AG04450 (cell line): ENCODE measurements at places on chromosomes 13 and 19. TPM values are rescaled to one million over a fixed set of nuclear protein-coding genes. Genes with fewer than 3 reads are reported as not detected.

- DNase-seq, result no peak
These were observed 3.6 kb downstream of the SOHLH2 start for GRCh38 chr13:36210738-36211137.

The BRD4 gene
- 7.8 and 11.5 TPM in 2 replicates for polyA plus RNA-seq

DNA sequence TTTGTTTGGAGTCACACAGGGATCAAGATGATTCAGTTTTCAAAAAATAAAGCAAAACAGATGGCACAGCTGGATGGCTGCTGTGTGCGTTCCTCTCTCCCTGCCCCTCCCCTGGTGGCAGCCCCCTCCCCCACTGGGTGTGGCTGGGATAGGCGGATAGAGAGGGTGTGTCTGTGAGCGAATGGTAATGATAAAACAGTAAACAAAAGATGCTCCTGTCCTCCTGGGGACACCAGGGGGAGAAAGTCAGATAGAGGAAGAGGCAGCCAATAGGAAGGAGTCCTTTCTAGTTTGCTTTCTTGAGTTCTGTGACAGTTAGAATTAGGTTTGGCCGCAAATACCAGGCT, 6.5 kb downstream of the TMEM255B start:
- DNase-seq, result no peak

DNA sequence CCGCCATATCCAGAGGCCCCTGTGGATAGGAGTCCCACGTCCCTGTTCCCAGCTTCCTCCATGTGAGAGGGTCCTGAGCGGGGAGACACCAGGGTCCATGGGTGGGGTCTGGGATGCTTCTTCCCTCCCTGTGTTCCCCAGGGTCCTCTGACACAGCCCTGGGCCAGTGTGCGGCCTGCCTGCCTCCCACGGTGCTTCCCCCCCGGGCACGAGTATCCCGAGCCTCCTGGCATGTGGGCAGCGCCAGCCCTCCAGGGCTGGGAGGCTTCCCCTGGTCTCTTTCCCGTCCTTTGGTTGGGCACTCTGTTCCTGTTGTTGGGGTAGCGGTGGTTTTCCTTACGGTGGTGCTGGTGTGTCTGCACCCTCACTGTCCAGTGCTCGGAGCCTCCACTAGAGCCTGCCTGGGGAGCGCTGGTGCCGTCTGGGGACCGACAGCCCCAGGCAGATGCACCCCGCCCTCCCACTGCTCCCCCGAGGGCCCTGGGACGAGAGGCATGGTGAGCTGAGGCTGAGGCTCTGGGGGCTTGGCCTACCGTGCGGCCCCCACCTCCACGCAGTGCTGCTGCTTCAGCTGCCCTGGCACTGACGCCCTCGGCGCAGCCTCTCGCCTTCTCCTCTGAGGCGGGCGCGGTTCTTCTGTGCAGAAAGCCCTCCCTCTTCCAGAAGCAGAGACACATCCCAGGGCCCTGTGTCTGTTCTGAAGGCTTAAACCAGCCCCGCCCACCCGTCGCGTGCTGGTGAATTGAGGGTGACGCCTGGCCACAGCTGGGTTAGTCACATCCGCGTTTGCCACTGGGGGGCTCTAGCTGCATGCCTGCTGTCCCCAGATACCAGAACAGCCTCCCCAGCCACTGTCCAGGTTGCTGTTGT, 27.9 kb downstream of the PLEKHJ1 start:
- DNase-seq, result no peak

The GSX1 gene
- polyA plus RNA-seq, result not detected in 2 replicates

- peak; percentile 80 for DNase-seq
These were observed at the start of gene WTIP for GRCh38 chr19:34480971-34481841. TSS of gene WTIP (plus strand) at chr19:34481758. CDS start at chr19:34481975, 217 bp downstream.

DNA sequence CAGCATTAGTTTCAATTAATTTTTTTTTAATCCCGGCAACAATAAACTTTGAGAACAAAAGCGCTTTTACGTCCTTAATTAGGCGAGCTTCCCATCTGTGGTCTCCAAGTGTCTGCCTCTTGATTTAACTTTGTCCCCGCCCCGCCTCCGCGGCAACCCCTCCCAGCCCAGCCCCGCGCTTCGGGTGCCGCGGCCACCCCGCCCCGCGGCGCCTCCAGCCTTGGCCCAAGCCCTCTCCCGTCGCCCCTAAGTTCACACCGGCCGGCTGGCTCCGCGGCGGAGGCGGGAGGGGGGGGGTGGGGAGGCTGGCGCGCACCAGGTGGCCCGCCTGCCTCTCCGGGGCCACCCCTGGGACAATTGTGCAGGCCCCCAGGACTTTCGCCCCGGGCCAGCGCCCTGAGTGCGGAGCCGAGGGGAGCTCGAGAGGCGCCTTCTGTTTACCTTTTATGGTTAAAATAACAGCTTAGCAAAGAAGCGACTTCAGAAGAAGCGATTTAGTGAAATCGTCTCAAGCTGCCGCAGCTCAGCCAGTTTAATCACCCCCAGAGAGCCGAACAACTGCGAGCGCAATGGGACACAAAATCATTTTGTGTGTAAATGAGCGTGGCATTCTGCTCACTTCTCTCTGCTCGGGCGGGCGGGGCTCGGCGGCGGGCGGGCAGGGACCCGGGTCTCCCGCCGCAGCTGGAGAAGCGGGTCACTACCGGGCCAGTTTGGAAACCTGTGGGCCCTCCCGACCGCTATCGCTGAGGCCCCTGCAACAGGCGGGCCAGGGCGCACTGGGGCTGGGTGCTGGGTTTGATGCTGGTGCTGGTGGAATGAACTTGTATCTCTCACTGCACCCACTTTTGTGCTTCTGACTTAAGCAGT, 1.4 kb downstream of the KCTD15 start:
- no peak for DNase-seq

DNA sequence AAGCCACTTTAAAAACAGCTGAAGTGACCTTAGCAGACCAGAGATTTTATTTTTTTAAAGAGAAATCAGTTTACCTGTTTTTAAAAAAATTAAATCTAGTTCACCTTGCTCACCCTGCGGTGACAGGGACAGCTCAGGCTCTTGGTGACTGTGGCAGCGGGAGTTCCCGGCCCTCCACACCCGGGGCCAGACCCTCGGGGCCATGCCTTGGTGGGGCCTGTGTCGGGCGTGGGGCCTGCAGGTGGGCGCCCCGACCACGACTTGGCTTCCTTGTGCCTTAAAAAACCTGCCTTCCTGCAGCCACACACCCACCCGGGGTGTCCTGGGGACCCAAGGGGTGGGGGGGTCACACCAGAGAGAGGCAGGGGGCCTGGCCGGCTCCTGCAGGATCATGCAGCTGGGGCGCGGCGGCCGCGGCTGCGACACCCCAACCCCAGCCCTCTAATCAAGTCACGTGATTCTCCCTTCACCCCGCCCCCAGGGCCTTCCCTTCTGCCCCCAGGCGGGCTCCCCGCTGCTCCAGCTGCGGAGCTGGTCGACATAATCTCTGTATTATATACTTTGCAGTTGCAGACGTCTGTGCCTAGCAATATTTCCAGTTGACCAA, 10.8 kb downstream of the PLPPR3 start:
- no peak for DNase-seq

The WDR87 gene
- not detected in 2 replicates for polyA plus RNA-seq

GRCh38 chr19:33290956-33291622, 11.2 kb downstream of the CEBPA start:
- DNase-seq, result no peak

The MIER2 gene
- polyA plus RNA-seq, result 14.5 and 25.5 TPM in 2 replicates

The GAPDHS gene
- not detected in 2 replicates for polyA plus RNA-seq

GRCh38 chr13:65605396-65605795, 1624.7 kb downstream of the PCDH9 start:
- DNase-seq, result no peak

DNA sequence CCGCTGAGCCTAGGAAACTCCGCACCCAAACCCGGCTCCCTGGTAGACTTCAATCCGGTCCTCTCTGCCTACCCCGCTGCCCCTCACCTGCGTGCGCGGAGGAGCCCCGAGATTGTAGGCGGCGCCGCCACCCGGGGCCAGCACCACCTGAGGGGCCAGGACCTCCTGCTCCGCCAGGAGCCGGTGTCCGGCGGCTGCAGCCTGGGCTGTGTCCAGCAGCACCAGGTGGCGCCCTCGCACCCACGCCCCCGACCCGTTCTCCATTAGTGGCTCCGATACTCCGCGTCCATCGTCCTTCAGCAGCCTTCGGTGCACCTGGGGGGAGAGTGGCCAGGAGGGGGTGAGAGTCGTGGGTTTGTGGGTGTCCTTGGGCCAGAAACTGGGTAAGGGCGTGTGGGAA, 18.5 kb downstream of the MAN2B1 start:
- DNase-seq, result no peak

DNA sequence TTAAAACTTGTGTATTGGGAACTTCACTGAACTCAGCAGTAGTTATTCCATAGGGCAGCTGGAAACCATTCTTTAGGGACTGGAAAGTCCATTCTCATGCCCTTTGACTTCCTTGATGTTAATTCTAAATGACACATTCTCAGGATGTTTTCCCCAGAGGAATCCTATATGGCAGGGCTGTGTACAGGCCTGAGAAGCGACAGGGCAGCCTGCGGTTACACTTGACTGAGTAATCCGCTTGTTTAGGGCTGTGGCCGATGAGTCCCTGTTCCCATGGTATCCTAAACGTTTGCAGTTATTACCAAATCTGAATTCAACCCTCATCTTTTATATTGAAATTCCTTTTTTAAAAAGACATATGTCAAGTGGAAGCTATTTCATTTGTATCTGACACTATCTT, 83.5 kb downstream of the COL4A2 start:
- no peak for DNase-seq

GRCh38 chr13:31043957-31044356, 111.5 kb downstream of the TEX26 start:
- DNase-seq, result no peak

The GRK1 gene
- polyA plus RNA-seq, result not detected in 2 replicates

- DNase-seq, result no peak
These were observed 43.8 kb upstream of the GRTP1 start for GRCh38 chr13:113407531-113408393.
